ENCODE measurements at places on chromosomes 16 and 17.

GRCh38 chr16:16833165-16833564, 454.2 kb downstream of the NPIPA7 start:
- DNase-seq = no peak

DNA sequence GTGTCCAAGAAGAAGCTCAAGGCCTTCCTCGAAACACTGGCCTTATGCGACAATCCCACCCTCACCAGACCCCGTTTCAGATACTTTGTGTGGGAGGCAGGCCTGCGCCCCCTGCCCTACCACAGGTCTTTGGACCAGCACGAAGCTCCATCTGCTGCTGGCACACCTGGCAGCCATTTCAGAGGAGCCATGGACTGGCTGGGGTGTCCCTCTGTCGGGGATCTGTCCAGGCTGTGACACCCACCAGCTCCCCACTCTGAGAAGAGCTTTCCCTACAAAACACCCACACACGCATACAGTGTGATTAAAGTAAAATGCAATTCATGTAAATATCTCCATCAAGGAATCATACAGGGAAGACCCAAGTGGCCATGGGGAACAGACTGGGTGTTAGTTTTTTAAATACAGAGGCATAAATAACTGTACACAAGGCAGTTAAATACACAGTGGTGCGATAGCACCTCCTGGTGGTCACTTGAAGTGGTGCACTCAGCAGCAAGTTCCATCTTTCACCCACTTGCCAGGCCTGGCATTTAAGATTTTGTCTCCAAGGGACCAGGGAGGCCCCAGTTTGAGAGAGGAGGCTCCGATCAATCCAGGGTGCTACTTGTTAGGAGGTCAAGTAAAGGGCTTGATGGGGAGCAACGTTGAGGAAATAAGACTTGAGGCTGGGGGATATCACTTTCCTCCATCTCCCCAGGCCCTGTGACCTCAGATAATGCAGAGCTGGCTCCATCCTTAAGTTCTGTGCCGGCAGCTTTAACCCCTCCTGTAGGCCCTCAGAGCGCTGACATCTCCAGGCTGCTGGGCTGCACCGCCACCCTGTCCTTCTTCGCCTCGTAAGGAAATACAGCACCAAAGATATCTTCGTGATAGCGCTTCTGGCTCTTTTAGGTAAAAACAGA, 43.6 kb downstream of the NOS2 start:
- no peak for DNase-seq

GRCh38 chr16:24344784-24345183, 88.6 kb downstream of the CACNG3 start:
- no peak for DNase-seq

DNA sequence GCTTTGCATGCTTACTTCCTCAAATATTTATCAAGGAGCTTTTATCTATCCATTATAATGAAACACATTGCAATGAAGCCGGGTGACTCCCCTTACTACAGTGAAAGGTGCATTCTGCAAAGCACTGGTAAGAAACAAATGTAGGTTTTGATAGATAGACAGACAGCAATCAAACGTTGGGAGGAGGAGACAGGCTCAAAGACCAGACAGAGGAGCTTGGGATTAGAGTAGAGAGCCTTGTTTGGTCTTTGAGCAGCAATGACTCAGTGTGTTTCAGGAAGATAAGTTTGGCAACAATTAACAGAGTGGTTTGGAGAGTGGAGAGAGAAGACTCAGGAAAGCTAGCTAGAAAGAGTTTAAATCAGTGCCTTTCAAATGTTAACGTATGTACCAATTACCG, 68.8 kb downstream of the ZNF18 start:
- no peak for DNase-seq

- no peak for DNase-seq
Measured at GRCh38 chr17:57971572-57971971, 16.4 kb upstream of the CUEDC1 start.

GRCh38 chr17:30505868-30506417, 28.7 kb downstream of the GOSR1 start:
- no peak for DNase-seq

- DNase-seq = no peak
Measured at GRCh38 chr16:5430598-5430997, 333.0 kb upstream of the EEF2KMT start.

- DNase-seq = no peak
Measured at GRCh38 chr17:31533546-31534155, 142.2 kb downstream of the RAB11FIP4 start.

DNA sequence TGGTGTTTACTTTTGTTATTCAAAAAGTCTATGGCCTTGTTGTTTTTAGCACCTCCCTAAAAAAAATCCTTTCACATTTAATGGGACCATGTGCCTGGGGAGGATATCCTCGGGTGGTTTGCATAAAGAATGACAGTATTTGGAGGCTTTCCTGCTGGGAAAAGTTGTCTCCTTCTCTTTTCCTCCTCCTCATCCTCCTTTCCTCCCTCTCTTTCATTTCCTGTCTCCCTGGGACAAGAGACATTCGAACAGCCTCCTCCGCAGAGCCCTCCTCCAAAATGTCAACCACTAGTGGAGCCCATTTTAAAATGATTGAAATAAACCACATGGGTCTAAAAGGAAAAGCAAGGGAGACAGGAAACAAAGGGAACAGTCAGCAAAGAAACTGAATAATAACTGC, 67.4 kb downstream of the MYH13 start:
- no peak for DNase-seq

DNA sequence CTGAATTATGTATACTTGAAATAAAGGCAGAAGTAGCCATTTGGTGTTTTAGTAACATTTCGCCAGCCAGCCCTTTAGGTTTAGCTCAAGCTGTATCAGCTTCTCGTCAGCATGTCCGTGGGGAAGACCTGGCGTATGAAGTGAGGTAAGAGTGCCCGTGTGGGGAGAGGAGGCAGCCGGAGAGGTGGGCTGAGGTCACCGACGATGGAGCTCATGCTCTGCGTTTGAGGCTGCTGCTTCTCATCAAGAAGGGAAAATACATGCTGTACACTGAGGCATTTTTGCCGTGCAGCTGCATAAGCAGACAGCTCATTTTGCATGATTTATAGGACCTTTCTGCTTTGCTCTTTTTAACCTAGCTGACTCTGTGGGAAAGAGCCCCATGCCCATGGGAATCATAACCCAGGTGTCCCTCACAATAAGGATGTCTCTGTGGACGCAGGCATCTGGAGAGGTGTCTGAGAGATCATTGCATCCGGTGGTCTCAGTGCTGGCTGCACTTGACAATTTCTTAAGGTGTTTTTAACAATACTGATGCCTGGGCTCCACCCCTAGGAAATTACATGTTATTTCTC, 179.1 kb downstream of the ABCC12 start:
- DNase-seq = no peak

DNA sequence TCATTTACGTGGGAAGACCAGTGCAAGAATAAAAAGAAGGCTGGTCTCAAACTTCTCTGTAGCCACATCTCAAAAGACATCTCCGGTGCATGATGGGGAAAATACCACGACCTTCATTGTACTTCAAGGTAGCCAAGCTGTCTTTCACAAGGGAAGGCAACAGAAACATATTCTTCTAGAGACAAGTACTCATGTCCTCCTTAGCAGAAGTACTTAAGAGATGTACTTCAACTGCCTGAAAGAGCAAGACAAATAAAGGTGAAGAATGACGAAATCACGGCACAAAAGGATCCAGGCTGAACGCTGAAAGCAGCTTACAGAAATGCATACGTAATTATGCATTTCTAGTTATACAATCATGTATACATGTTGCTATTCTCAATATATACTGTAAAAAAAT, 124.1 kb upstream of the RCVRN start:
- no peak for DNase-seq
